Stimulated activated CD8-positive, alpha-beta memory T cell treated with anti-CD3 and anti-CD28 coated beads, Interleukin-15, amount 100 ng/mL, for 24 hours (primary cell): ENCODE measurements at places on chromosomes 6 and 20.

DNA sequence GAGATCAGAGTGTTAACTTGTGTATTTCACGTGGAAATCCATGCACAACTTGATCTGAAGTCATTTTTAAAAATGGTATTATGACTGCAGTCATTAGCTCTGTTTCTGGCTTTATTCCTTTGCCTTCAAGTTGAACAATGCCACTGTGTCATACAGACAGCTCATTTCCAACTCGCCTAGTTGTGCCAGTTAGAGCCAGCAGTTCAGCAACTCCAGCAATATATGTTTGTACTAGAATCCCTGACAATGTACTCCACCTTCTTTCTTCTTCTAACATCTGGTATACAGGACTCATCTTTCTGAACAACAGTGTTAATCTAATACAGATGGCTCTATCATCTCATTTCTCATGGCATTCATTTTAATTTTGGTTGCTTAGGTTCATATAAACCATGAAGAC is 418.3 kb upstream of the POU3F2 start:
- no peak for DNase-seq

DNA sequence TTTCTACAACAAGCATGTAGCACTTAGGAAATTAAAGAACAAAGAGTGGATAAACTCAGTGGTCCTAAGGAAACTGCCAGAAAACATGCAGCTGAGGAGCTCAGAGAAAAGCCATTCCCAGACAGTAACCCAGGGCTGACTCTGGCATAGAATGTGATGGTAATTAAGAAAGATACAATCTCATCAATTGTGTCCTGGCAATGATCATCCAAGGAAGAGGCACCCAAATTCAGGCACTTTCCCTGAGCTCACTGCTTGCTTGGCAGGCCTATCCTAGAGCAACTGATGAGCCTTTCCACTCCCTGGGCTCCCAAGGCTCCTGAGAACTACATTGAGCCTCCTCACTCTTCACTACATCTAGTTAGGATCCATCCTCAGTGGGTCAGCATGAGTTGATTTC is 16.2 kb downstream of the EIF2S2 start:
- DNase-seq, result no peak

GRCh38 chr20:3032624-3033023 is 10.8 kb upstream of the GNRH2 start:
- no peak for DNase-seq

DNA sequence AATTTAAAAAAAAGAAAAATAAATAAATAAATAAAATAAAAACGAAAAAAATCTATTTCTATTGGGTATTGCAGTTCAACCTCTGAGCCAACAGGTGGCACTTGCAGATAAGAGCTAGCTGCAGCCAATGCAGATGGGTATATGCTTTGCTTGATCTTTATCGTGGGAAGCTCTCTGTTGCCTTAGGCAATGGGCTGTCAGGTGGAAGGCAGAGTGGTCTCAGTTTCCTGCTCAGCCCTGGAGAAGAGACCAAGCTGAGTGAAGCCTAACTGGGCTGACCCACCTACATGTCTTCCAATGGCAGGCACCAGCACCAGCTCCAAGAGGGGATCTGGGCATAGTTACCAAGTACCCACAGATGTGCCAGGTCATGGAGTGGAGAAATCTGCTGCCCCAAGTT is 95.0 kb downstream of the AK9 start:
- DNase-seq, result no peak

DNA sequence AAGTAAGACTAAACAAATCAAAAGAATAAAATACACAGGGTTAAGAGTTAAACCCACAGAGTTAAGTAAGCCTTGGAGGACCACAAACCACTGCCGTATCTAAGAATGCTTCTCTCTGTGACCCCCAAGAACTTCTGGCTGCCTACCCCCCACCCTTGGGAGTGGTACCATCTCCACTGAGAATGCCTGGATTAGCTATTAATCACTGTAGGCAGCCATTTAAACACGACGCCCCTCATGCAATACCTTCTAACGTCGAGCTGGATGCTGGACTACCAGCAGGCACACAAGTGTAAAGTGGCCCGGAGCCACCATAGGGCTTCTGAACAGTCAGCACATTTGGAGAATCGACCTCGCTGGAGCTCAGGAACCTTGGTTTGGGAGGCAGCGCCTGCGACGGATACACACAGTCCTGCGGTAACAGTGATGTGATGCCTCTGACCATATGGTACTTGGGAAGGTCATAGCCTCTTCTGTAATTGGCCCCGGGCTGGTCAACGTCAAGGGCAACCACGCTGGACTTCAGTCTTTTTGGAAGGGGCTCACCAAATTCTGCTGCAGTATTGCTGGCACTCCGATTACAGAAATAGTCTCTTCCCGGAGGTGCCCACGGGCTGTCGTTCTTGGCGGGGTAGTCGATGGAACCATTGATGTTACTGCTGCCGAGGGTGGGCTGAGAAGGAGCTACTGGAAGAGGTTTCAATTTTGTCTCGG is 18.0 kb downstream of the ZNF217 start:
- DNase-seq, result no peak

GRCh38 chr20:34473262-34473883 is 42.8 kb upstream of the DYNLRB1 start:
- DNase-seq, result no peak

GRCh38 chr6:26232940-26233648 is 131.9 kb upstream of the BTN3A2 start:
- no peak for DNase-seq

- no peak for DNase-seq
These were observed 113.4 kb downstream of the EYA2 start for GRCh38 chr20:47007826-47008655.

- DNase-seq, result no peak
These were observed 411.7 kb downstream of the EPM2A start for GRCh38 chr6:145323646-145324045.

DNA sequence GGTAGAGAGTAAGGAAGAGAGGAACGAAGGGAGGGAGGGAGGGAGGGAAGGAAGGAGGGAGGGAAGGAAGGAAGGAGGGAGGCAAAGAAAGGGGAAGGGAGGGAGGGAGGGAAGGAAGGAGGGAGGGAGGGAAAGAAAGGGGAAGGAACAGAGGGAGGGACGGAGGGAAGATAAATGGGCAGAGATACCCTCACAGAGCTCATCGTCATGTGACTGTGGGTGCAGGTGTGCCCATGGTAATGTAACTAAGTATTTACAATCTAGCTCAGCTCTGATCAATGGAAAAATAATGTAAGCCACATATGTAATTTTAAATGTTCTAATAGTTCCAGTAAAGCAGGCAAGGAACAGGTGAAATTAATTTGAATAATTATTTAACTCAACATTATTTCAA is 54.7 kb upstream of the FAM83D start:
- no peak for DNase-seq

DNA sequence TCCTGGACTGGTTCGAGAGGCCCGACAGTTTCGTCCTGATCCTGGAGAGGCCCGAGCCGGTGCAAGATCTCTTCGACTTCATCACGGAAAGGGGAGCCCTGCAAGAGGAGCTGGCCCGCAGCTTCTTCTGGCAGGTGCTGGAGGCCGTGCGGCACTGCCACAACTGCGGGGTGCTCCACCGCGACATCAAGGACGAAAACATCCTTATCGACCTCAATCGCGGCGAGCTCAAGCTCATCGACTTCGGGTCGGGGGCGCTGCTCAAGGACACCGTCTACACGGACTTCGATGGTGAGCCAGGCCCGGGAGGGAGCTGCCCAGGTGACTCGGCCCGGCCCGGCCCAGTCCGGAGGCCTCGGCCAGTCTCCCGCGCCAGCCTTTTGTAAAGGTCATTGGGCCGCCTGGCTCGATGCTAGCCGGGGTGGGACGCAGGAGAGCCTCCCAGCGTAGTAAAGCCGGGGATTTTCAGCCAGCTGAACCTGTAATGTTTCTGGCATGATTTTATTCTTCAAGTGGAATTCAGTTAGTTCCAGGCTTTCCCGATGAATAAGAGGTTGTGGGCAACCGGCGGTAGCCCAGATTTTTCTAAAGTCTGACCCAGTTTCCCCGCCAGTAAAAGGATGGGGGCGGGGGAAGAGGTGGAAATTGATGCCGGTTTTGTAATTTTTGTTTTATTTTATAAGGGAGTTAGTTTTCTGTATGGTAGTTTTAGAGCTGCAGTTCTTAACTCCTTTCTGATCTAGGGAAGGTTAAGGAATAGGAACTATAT is 1.4 kb downstream of the PIM1 start:
- no peak for DNase-seq

DNA sequence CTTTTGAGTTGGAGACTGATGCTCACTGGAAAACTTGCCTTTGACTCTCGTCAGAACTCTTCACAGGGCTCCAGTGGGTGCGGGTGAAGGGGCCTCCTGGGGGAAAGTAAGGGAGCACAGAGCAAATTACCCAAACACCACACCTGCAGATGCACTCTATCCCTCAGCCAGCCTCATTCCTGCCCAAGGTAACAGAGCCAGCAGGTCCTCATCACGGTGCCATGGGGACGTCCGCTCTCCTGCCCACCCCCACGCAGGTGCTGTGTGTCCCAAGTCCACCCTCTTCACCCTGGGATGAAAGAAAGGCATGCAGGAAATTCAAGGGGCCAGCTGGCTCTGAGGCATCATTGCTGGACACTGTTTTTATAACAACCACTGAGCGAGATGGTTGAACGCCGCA is 269.0 kb downstream of the SMOC2 start:
- DNase-seq, result no peak

- no peak for DNase-seq
These were observed 561.3 kb downstream of the DHX35 start for GRCh38 chr20:39523405-39523804.

DNA sequence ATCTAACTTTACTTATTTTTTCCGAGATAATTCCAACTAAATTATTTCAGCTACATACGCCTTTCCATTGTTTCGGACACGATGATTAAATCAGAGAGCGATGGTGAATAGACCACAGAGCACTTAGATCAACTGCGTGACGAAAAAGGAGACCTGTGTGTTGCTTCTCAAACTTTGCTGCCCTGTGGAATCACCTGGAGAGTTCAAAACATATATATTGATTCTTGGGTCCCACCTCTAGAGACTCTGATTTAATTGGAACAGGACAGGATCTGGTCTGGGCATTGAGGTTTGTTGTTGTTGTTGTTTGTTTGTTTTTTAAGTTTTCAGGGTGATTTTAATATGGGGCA is 401 bp upstream of the TNFRSF21 start:
- DNase-seq, result no peak

DNA sequence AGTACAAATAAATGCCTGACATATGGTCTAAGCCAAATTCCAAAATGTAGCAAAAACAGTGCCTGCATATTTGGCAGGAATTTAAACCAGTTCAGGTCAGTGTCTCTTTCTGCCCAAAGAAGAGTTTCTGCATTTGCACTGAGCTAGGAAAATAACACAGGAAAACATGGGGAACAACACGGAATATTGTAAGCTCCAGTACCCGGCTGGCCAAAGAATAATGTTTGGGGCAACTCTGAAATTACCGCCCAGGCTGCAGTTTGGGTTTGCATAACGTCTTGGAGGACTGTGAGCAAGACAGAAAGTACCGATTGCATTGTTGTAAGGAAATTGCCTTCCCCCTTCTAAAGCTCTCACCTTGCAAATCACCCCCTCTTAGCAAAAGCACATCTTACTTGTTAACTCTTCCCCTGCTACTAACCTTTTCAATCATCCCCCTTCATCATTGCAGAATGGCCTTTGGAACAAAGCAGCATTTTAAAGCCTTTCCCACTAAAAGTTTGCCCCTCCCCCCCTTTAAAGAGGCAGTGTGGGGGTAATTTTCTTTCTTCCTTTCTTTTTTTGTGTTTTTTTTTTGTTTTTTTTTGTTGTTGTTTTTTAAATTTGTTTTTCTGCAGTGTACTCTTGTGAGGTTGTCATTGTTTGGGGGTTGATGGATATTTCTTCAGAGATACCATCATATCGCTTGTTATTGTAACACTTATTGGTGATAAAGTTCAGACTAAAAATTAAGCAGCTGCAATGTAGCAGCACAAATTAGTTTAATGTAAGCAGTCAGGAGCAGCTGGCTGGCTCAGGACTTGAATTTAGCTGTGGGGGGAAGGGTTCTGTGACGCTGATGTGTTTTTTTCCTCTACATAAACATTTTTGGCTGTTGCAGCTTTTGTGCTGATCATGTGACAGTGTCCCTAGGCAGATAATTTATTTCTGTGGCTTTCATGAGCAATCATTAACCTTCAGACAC is 100.0 kb upstream of the CITED2 start:
- DNase-seq, result no peak

DNA sequence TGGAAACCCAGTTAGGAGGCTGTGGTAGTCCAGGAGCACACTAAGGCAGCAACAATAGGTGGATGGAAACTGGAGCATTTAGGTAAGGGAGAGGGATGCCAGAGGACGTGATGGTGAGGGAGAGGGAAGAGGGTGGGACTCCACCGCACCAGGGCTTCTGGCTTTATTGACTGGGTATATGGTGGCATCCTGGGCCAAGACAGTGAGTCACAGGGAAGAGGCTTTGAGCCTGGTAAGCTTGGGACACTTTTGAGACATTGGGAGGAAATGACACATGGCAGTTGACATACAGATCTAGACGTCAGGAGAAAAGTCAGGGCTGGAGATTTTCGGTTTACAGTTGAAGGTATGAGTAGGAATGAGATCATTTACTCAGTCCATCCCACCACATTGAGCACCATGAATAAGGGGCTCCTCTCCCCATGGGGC is 14.9 kb downstream of the NT5E start:
- DNase-seq, result no peak

DNA sequence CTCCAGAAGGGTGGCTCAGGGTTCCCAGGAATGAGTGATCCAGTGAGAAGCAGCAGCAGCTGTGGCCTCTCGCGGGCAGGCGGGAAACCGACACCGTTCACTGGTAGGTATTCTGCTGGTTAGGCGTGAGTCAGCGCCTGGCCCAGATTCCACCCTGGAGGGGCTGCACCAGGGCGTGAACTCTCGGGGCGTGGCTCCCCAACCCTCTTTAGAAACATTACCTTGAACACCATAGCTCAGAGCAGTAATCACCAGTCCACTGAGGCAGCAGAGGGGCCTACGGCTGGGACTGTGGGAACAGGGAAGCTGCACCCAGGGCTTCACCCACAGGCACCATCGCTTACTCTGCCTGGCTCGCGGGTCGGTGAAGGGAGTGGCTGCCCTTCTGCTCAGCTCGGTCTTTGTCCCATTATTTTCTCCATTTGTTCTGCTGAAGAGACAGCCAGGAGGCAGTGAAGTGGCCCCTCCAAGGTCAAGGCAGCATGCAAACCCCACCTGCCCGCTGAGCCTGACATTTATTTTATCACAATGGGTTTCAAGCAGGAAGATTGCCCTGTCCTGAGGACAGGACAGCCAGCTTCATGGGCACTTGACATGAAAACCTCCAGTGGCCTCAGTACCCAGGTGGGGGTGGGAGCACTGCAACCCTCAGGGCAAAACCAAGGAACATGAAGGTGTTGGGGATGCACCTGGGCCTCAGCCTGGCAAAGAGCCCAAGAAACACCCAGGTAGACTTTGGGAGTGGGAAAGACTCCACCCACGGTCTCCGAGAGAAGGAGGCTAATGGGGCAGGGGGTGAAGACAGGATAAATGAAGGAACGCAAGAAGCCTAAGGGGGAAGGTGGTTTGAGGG is 51.0 kb upstream of the CD93 start:
- DNase-seq, result no peak

- no peak for DNase-seq
These were observed 88.5 kb downstream of the PSMG4 start for GRCh38 chr6:3347247-3347646.

- no peak for DNase-seq
These were observed 399.9 kb downstream of the TAF4 start for GRCh38 chr20:61665528-61666470.
